ENCODE measurements at places on chromosomes 11 and 22. TPM values are rescaled to one million over a fixed set of nuclear protein-coding genes. Genes with fewer than 3 reads are reported as not detected.

The CCDC188 gene
- total RNA-seq, result not detected

The SPA17 gene
- total RNA-seq, result 14.4 TPM

DNA sequence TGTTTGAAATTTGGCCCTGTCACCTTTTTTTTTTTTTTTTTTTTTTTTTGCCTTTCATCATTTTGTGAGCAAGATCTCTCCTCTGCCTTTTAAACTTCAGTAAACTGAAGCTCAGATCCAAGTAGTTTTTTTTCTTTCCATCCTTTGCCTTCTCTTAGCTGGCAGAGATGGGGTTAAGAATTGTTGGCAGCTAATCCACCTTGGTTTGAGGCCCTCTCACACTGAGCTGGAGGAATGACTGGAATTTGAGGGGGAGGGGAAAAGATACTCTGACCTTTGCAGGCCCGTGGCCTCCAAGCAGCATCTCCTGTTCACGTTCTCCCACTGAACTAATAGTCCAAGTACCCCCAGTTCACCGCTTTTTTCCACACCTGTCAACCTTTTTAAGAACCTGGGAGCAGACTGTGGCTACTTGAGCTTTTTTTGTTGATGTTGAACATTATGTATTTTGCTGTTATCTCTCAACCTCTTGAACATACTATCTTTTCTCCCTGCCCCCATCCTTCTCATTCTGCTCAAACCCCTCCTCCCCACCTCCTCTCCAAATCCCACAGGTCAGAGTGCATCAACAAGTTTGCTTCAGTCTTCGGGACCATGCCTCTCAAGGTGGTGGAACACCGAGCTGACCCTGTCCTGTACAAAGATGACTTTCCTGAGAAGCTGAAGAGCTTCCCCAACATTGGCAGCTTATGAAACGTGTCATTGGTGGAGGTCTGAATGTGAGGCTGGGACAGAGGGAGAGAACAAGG lies 66.2 kb downstream of the ALX4 start:
- peak; percentile 46 for DNase-seq

- DNase-seq, result no peak
Measured at GRCh38 chr11:16133867-16134266, 222.5 kb downstream of the SOX6 start.

GRCh38 chr11:34165786-34166555 lies 60.5 kb downstream of the NAT10 start:
- DNase-seq, result no peak

DNA sequence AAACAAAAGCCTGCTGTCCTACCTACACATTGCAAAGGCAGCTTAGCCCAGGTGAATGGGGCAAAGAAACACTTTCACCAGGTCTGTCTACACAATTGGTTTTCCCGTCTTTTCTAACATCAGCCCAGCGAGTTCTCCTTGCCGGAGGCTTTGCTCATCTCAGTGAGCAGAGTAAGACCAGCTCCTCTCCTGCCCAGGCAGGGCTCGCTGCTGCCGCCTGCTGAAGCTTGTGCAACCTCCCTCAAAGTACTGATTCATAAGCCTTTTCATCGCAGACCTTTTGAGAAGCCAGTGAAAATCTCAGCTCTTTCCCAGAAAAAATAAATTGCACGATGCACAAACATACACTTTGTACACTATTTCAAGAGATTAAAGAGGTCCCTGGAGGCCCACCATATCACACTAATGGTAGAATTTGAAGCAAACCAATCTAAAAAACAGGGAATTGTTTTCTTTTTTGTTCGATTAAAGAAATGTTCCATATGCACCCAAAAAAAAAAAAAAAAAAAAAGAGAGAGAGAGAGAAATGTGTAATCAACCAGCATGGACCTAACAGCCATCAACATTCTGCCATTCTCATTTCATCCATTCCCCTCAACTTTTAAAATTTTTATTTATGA lies 328.1 kb upstream of the MPPED2 start:
- DNase-seq, result peak; percentile 48

Data from IMR-90 (cell line).